ENCODE measurements at places on chromosomes 5 and 9.
A peak's percentile ranks its signal among the peaks of the same experiment; 100 is the strongest.

DNA sequence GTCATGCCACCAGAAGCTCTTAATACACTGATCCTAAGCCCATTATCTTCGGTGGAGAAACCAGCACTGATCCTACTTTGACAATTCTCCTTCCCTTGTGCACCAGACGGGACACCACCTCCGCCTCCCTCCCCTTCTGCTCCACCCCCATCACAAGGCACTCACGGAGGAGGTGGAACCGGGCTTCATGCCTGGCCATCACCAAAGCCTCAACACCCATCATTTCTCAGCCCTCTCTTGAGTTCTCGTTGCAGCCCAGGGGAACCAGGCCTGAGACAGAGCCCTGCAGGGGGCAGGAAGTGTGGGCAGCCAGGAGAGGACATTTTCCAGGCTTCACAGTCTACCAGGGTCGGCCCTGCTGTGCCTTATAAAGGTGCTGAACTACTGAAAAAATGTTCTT is 160.5 kb downstream of the GOLPH3 start:
- ATAC-seq = no peak

- no peak for ATAC-seq
These were observed 395.5 kb upstream of the SLC30A5 start for GRCh38 chr5:68698025-68698940.

- no peak for ATAC-seq
These were observed 215.4 kb upstream of the TLX3 start for GRCh38 chr5:171093598-171093997.

DNA sequence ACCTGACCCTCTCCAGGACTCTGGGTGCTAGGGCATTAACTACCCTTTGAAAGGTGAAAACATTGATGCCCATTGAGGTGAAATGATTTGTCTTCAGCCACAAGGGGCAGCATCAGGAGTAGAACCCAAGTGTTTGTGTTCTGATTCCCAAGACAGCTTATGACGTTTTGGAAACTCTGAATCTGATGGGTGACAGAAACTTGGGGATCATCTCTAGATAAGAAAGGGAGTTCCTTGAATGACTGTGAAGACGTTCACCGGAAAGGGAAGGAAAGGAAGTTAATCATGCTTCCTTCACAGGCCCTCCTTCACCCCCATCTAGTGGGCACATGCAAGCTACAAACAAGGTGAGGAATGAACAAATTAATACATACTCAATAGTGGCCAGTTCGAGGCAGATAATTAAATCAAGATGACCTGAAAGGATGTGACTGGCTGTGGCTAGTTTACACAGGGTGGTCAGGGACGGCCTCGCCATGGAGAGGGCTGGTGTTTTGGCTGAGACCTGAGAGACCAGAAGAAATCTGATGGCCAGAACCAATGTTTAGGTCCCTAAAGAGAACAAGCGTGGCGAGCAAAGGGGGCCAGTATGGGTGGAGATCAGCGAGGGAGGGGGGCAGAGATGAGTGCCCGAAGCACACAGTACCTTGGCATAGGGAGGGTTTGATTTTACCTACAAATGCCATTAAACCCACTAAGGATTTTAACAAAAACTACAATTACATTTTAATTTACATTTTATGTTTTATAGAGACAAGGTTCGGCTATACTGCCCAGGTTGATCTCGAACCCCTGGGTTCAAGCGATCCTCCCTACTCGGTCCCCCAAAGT is 937 bp upstream of the SLC26A2 start:
- ATAC-seq = peak; percentile 46

DNA sequence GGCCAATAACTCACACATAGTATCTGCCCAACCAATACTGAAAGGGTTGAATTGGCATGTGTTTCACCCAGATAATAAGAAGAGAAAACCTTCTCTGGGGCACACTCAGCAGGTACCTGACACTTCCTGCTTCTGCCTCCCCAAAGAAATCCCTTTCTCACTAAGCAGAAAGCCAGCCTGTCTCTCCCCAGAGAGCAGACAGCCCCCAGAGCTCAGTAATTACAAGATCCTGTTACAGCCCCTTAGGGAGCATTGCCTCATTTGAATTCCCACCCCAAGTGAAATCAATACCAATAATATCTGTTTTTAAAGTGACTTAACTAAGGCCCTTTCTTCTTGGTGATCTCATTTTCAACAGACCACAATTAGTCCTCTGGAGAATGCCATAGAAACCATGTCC is 38.5 kb upstream of the FOXI1 start:
- no peak for ATAC-seq

GRCh38 chr5:314676-315487 is 6.6 kb upstream of the AHRR start:
- no peak for ATAC-seq

GRCh38 chr5:64792469-64792868 is 23.7 kb downstream of the CWC27 start:
- ATAC-seq = no peak

- ATAC-seq = peak; percentile 98
These were observed 66.9 kb downstream of the CTSL start for GRCh38 chr9:87792831-87793288.

GRCh38 chr5:56147659-56148230 is 85.4 kb downstream of the ANKRD55 start:
- no peak for ATAC-seq

DNA sequence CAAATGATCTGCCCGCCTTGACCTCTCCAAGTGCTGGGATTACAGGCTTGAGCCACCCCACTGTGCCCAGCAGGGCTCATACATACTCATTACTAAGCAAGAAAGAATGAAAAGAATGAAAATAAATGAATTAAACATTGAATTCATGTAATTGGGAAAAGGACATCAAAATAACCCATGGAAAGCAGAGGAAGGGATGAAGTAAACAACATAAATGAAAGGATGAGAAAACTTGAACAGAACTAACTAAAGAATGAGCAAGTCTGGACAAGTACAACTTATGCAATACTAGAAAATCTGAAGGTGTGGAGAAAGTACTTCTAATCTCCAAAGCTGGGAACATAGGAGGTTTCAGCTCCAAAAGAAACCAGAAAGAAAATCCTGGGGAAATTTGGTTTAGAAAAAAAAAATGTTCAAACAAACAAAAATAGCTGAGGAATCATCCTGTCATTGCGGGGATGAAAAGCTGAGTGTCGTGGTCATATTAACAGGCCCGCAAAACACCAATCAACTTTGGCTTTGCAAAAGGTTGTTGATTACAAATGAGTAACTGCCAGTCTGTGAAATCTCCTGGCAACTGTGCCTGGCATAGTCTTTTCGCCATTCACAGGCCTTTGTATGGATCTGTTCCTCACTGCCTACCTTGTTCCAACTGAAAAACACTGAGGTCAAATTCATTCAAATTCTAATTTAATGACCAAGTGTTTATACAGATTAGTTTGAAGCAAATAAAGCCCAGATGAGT is 2.3 kb upstream of the AK3 start:
- no peak for ATAC-seq

DNA sequence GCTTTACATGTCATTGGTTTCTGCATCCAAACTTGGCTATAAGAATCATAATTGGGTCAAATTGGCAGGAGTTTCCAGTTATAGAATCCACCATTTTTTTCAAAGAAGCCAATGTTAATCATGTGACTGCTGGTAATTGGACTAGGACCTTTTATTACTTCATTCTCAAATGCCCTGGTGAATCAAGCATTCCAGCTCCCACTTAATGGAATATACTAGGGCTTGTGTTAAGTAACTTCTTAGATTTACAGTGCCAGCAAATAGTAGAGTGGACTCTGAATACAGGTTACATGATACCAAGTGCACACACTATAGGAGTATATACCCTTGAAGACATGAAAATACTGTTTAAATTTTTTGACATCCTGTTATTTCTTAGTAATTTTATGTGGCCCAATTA is 96.7 kb downstream of the NUDT12 start:
- no peak for ATAC-seq

GRCh38 chr5:123808461-123809380 is 296.7 kb downstream of the CSNK1G3 start:
- ATAC-seq = no peak

DNA sequence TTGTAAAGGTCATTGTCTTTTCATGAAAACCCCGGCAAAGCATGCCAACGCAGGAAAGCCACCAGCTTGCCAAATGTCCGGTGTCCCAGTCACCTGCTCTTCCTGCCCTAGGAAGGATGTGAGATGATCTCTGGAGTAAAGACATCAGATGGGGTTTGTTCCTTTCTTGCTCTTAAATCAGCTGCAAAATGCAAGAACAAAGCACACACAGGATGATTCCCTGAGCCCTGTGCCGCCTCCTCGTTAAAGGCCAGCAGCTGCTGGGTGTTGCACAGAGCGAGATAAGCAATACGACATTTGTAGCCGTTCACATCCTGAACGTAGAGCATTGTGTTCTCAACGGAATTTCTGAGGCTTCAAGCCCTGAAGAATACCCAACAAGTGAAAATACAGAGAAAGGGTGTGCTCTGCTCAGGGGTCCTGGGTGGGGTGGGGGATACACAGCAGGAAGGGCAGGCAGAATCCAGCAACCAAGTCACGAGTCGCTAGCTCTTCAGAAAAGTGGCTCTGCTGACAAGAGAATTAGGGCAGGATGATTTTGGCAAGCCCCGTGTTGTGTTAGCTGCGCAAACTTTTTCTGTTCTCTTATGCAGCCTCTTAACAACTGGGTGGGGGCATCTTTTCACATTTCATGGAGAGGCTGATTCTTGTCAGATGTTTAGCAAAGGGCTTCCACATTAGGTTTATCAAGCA is 229.2 kb upstream of the MAP3K1 start:
- ATAC-seq = no peak

DNA sequence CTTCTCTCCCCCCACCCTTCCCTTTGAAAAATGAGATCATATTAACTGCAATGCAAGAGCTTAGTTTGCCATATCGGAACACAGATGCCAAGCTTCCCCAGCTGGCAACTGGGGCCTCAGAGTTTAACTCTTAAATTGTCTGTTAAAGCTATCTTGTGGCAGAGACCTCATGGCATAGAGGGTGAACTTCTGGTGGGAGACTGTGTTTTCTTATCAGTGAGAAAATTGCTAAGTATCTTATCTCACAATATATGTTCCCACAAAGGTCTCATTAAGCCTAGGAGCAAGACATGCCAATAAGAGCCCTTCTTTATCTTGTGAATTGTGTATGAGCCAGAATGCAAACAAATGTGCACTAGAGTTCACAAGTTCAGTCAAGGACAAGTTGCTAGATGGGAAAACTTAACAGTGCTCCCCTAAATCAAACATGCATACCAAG is 12.3 kb downstream of the NFIB start:
- no peak for ATAC-seq

GRCh38 chr9:107386396-107386795 is 103.2 kb downstream of the KLF4 start:
- ATAC-seq = no peak

DNA sequence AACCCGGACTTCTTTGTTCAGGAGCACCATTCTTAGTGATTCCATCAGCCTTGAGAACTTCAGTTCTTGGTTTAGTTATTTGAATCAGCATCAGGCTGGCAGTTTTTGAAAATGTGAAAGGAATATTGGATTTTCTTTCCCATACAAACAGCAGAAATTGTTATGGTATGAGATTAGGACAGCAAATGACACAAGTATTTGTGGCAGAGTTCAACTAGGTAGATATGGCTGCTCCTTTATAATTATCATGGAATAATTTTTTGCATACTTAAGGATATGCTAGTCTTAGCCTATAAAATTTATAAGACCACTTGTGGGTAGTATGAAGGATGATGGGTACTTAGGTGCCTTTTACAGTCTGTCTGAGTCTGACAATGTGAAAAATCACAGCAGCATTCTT is 25.5 kb downstream of the ERAP2 start:
- no peak for ATAC-seq

DNA sequence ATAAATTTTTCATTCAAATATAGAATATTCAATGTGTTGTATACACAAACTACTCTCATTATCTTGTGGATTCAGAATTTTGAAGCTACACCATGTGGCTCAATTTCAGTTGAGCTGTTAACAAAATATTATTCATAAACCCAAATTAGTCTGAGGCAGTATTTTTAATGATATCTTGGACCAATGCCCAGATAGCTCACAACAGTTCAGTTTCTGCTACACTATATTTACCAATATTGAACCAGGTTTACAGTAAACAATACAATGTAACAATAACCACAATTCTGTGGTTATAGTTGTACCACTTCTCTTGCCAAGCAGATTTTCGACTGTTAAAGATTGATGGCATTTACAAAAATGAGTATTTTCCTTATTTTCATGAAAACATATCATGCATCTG is 99.9 kb downstream of the SSBP2 start:
- no peak for ATAC-seq

GRCh38 chr9:133991214-133991921 is 756 bp downstream of the VAV2 start:
- peak; percentile 5 for ATAC-seq

DNA sequence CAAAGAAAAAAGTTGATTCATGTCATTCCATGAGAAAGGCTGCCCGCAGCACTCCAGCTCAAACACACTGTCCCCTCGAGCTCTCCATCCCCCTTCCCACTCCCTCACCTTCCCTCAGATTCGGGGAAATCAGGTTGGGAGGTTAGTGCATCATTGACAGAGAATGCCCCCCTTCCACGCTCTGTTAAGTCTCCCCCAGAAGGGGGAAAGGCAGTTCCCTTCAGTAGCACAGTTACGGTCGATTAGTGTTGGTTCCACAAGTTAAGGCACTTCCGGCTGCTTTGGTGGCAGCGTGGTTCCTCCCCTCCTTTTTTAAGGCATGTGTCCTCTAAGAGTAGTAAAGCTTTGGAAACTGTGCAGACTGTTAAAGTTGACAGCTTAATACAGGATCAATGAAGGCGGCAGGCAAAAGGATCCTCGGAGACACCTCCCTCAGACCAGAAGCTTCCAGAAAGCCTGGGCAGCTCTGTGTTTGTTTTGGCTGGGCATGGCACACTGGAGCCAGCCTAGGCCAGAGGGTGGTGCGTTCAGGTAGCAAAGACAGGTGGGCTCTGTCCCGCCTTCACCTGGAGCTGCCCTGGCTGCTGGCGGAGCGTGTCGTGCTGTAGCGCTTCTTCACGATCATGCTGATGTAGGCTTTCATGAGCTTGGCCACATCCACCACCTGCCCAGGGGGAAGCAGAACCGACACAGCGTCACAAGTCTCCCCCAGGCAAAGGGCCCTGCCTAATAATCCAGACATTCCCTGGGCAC is 49.5 kb upstream of the RETREG1 start:
- no peak for ATAC-seq
